ENCODE measurements at places on chromosomes 3 and 15. TPM values are rescaled to one million over a fixed set of nuclear protein-coding genes. Genes with fewer than 3 reads are reported as not detected.

The GOLGA6A gene
- total RNA-seq, result not detected

The LPP gene
- 61.9 TPM for total RNA-seq

The DPPA2 gene
- total RNA-seq, result not detected

The CCNB2 gene
- 5.1 TPM for total RNA-seq

The SAMMSON gene
- total RNA-seq, result not detected

The MINAR1 gene
- 0.83 TPM for total RNA-seq
